A549 treated with RU486 at 1 μM for 4 hours (cell line): ENCODE measurements at places on chromosomes 1 and 21. TPM values are rescaled to one million over a fixed set of nuclear protein-coding genes. Genes with fewer than 3 reads are reported as not detected.

The ANKRD35 gene
- total RNA-seq = not detected in 5 replicates

The KRTAP21-2 gene
- total RNA-seq = not detected in 5 replicates

The CD247 gene
- total RNA-seq = 0.15 to 0.34 TPM (median 0.24 TPM) in 5 replicates

The GUCA2B gene
- total RNA-seq = 0.28 to 0.38 TPM in 2 of 5 replicates, not detected in the others

The NUP210L gene
- not detected in 5 replicates for total RNA-seq

The GPR61 gene
- not detected in 5 replicates for total RNA-seq

The CHODL gene
- not detected in 5 replicates for total RNA-seq

The FMO5 gene
- total RNA-seq = 0.17 to 0.35 TPM (median 0.18 TPM) in 4 of 5 replicates, not detected in the other

The DNAJC16 gene
- total RNA-seq = 4.1 to 5.0 TPM (median 4.5 TPM) in 5 replicates

The HEYL gene
- total RNA-seq = 2.8 to 3.6 TPM (median 3.4 TPM) in 5 replicates

The LCE2A gene
- not detected in 5 replicates for total RNA-seq

The TESK2 gene
- 0.24 to 0.43 TPM (median 0.33 TPM) in 5 replicates for total RNA-seq

The ATP1A2 gene
- total RNA-seq = 0.03 to 0.04 TPM (median 0.03 TPM) in 3 of 5 replicates, not detected in the others
